ENCODE measurements at places on chromosomes 11 and 22.
A peak's percentile ranks its signal among the peaks of the same experiment; 100 is the strongest.

DNA sequence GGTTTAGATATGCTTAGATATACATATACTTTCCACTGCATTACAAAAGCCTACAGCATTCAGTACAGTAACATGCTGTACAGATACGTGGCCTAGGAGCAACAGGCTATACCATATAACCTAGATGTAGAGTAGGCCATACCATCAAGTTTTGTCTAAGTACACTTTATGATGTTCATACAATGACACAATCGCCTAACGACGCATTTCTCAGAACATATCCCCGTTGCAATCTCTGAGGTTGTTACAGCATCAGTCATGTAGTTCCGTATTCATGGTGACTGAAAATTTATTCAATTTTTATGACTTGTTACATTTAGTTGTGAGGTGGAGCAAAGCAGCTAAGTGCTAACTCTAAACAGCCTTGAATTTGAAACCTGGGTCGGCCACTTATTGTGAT lies 6.7 kb downstream of the ZBTB44 start:
- DNase-seq, result no peak

- peak; percentile 48 for DNase-seq
Measured at GRCh38 chr22:19430890-19431541, 517 bp downstream of the HIRA start.

DNA sequence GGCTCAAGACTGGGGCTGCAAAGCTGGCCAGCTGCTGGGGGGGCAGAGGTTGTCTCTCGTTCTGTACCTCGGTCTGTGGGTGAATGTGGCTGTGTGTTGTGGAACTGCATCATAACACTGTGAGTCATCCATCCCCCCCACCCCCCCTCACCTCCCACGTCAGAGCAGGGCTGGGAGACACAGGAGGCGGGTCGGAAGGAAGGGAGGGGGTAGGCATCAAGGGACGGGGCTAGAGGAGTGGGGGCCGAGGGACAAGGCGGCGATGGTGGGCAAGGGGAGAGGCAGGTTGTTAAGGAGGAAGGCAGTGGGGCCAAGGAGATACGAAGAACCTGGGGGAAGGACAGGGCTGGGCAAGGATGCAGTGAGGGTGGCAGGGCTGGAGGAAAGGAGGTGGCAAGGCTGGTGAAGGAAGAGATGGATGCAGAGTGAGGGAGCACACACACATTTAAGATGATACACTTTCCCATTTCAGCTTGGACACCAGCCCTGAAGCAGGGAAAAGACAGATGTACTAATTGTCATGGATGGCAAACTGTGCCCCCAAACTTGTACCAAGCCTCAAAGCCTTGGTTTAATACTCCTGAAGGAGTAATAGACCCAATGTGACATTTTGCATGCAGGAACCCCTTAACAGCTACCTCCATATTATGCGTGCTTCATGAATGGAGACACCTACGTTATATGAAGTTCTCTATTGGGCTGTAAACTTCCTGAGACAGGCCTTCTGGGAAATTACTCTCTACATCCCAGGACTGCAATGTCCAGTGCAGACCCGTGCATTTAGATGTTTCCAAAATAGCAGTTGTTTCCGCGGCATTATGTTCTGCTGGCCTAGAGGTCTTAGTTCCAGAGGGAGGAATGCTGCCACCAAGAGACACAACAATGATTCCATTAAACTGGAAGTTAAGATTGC lies at the start of gene YPEL4:
Gene YPEL4, minus strand, starts transcription at position 87 of the 913 bp plus-strand sequence. CDS start 2,805 bp downstream, outside the sequence.
- peak; percentile 46 for DNase-seq

GRCh38 chr11:86933891-86934581 lies 21.2 kb downstream of the FZD4 start:
- no peak for DNase-seq

- DNase-seq, result peak; percentile 70
Measured at GRCh38 chr11:2443881-2444820, at the start of gene TRPM5. Gene TRPM5 (minus strand): TSS chr11:2444514. CDS start chr11:2423036, 21,478 bp downstream.
